ENCODE measurements at places on chromosomes 5 and 9.

DNA sequence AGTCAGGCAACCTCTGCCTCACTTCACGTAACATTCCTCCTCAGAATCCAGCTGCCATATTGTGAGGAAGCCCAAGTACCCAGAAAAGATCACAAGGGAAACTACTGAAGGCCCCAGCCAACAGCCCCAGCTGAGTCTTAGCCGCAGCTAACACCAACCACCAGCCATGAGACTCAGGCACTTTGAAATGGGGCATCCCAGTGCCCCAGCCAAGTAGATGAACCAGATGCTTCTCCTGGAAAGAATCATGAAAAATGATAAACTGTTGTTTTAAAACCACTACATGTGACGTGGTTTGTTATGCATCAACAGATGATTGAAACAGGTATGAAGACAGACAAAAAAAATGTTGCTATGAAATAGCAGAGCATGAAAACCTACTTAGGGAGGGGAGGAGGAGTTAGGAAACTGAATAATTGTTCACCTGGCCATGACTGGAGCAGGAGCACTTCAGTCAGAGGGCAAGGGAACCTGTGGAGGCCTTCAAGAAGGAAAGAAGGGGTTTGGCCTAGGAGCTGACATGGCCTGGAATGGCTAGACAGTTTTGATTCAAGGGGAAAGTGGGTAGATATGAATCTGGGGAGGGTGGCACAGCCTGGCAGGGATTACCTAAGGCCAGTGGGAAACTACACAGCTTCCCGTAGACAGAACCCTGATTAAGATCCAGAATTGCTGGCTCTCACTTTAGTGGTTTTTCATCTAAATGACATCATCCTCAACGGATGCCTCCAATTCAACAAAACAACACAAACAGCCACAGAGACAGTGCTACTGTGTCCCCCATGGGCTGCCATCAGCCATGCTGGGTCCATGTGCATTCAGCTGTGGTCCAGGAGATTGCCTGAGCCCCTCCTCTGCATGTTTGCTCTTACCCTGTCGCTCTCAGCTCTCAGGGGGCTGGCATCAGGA lies 211.6 kb downstream of the SYK start:
- no peak for DNase-seq

DNA sequence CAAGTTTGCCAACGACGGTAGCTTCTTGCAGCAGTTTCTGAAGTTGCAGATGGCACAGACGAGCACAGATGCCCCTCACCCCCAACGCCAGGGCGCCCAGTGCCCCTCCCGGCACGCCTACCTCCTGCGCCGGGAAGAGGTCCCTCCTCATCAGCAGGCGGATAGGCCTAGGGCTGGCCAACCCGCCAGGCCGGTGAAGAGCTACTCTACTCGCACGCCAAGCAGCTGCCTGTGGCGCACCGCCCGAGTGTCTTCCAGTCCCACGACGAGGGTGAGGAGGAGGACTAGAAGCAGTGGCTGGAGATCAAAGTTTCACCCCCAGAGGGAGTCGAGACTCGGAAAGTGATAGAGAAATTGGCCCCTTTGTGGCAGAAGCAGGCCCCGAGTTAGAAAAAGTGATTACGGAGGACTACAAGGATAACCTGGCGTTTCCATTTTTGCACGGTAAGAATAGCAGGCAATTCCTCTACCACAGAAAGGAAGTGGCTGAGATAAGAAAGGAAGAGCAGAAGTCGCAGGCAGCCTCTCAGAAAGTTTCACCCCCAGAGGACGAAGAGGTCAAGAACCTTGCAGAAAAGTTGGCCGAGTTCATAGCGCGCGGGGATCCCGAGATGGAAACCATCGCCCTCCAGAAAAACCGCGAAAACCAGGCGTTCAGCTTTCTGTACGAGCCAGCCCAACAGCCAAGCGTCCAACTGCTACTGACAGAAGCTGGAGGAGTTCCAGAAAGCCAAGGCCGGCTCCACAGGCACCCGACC lies 170.4 kb downstream of the HINT1 start:
- DNase-seq: no peak

DNA sequence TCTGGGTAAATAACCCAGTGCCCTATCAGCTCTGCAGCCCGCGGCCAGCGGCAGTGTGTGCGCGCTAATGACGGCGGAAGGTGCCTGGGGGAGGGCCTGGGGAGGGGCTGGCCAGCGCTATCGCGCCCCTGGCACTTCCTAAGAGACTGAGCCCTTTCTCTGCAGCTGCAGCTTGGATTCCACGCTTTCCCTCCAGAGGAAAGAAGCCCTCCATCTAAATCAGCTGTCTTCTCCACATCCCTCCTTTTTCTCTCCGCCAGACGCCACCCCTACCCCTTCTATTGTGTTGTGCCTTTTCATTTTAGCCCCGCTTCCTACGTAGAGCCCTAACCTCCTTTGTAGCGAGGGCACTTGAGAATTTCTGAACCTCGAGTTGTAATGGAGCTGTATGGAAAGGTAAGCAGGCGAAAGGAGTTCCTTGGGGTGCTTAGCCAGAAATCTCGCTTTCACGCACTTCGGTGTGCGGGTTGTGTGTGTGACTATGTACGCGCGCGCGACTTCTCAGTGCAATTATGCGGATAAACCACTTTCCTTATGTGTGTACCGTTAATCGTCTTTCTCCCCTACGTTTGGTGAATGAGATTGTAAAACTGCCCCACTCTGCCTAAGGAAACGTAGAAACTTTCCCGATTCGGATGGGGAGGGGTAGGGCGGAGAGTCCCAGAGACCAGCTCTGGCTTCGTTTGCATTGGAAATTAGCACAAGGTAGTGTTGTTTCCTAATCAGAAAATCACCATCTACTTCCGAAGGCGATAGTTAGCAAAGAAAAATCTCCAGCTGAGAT lies 664 bp upstream of the RAB3C start:
- DNase-seq: no peak

DNA sequence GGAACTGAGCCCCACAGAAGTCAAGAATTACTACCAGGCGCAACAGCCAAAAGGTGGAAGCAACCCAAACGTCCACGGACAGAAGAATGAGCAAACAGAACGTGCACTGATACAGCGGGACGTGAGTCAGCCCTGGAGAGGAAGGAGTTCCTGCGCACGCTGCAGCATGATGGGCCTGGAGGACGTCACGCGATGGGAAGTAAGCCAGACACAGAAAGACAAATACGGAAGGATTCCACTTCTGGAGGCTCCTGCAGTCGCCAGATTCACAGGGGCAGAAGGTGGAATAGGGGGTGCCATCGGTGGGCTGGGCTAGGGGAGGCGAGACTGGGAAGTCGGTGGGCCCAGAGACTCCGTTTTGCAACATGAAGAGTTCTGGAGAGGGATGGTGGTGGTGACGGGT lies 80.3 kb upstream of the PHYKPL start:
- DNase-seq: no peak

- no peak for DNase-seq
Observed at GRCh38 chr5:87282269-87282668, 14.6 kb downstream of the RASA1 start.

DNA sequence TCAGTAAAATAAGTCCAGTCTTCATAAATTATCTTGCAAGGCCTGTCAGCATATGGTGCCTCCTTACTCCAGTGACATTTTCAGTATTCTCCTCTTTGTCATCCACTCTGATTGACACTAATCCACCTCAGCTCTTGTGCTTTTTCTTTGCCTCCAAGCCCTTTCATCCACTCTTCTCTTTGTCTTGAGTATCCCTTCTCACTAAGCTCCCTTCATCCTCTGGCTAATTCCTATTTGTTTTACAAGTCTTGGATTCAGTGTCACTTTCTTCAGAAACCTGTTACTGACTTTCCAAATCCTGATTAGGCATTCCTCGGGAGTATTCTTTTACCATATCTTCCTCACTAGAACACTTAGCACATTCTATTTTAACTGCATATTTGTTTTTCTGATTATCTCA lies 100.6 kb upstream of the VCAN start:
- DNase-seq: no peak
